Muscle of leg (tissue), 16 donors: ENCODE measurements at places on chromosomes 13 and 19.

DNA sequence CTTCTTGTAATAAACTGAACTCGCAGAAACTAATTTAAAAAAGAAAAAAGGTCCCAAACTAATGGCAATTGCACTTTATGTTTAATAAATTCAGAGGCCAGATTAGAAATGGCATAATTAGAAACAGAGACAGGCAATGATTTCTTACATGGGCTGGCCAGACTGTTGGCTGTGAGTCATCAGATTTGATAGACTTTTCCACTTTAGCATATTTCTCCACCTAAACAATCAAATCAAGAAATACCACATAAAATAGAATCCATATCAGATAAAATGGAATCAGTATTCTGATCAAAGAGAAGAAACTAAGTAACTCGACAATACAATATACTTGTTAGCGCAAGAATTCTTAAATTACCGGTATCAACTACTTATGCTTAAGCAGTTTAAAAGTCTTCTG lies 29.0 kb downstream of the EXOSC8 start:
- DNase-seq, result no peak

DNA sequence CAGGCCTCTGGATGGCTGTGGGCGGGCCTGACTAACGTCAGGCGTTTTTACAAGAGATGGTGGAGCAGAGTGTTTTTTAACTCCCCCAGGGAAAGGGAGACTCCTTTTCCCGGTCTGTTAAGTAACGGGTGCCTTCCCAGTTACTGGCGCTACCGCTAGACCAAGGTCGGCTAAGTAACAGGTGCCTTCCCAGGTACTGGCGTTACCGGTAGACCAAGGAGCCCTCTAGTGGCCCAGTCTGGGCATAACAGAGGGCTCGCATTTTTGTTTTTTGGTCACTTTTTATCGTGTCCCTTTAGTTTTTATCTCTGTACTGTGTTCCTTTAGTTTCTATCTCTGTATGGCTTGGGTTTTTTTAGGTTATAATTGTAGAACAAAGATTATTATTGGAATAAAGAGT lies 10.0 kb downstream of the ZNF383 start:
- DNase-seq, result peak; percentile 8

- DNase-seq, result no peak
Observed at GRCh38 chr13:80047406-80047805, 293.5 kb downstream of the SPRY2 start.

- peak; percentile 42 for DNase-seq
Observed at GRCh38 chr19:47310819-47311218, 1.2 kb downstream of the C5AR1 start.

- DNase-seq, result peak; percentile 46
Observed at GRCh38 chr13:80563439-80563838, 222.5 kb upstream of the SPRY2 start.

GRCh38 chr13:30576528-30576927 lies 41.2 kb upstream of the USPL1 start:
- peak; percentile 24 for DNase-seq

- DNase-seq, result no peak
Observed at GRCh38 chr19:54928299-54928698, 19.0 kb downstream of the NLRP7 start.

DNA sequence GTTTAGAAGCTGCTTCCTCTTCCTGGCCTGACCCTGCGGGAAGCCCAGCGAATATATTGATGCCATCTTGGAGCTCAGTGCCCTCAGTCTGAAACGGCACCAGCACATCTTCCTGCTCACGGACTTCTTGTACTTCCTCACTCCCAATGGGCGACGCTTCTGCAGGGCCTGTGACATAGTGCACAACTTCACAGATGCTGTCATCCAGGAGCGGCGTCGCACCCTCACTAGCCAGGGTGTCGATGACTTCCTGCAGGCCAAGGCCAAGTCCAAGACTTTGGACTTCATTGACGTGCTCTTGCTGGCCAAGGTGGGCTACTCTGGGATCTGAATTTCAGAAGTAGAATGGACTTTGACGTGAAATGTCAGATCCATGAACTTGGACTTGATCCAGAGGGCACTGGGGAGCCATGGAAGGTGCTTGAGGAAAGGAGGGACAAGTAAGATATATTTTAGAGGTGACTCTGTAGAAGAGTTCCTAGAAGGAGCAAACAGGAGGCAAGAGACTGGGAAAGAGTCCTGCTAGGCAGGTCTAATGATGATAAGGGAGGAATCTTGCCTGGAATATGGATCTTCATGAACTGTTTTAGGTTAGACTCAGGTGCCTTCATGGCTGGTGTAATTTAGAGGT lies 38.4 kb upstream of the CYP4F8 start:
- DNase-seq, result no peak

DNA sequence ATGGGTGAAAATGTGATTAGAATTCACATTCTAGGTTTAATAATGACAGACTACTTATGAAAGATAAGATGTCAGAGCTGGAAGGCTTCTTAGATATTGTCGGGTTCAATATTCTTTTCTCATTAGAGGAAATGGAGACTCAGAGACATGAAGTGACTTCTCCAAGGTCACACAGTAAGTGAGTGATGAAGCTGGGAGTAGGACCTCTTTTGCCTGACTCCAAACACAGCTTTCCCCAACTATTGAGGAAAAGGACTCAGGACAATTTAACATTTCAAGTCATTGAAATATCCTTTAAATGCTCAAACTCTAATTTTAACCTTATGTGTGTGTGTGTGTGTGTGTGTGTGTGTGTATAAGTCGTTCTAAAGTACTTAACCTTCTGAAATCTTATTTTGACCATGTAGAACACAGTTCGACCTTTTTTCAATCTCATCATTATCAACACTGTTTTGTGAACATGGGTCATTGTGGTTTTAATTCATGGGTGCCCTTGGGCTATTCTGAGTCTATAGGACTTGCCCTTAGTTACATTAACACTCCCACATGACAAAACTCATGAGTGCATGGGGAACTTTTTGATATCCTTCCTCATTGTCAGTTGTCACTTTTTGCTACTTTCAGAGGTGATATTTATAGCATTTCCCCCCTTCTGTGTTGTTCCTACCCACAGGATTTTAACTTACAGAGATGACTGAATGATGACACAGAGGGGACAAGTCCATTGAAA lies 53.0 kb downstream of the LRCH1 start:
- peak; percentile 64 for DNase-seq

DNA sequence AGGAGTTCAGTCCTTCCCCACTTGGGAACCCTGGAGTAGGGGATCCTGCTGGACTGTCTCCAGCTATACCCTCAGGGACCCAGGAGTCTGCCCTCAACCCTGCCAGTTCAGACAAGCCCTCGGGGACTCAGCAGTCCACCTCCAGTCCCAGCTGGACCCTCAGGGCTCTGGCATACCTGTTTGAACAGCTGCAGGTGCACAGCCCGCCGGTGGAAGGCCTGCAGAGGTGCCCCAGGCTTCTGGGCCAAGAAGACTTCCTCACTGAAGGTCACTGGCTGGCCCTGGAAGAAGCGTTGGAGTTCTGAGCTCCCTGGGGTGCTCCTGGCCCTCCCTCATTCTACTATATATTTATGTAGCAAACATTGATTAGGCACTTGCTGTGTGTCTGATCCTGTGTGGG lies 8.6 kb downstream of the CRB3 start:
- DNase-seq, result no peak

DNA sequence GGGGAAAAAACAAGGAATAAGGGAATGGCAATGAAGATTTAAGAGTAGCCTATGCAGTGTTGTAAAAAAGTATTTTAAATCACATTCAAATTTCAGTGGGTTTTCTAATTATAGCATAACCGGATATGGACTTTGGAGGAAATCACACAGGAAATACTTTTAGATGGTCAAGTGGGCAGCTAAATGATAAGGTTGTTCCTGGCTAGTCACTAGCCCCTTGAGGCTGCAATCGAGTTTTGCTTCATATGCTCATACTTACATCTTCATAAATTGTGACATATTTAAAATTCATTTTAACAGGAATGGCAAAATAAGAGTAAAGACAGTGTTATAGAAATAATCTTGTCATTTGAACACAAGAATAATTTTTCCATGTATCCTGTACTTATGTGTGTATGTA lies 88.9 kb downstream of the WDFY2 start:
- no peak for DNase-seq

DNA sequence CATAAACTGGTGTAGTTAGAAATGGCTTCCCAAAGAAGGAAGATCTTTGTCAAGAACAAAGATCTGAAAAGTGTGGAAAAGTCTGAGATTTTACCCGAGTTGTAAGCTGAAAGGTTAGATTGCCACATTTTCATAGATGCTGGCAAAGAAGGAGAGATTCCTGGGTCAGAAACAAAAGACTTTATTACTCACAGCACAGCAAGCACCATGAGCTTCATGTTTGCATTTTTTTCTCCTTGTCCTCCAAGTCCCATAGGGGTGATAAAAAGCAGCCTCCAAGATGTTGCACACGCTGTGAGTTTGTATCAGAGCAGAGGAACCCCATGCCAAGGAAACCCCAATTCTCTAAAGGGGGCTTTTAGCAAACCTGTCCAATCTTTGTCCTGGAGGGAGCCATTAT lies 29.3 kb downstream of the MZT1 start:
- DNase-seq, result no peak

DNA sequence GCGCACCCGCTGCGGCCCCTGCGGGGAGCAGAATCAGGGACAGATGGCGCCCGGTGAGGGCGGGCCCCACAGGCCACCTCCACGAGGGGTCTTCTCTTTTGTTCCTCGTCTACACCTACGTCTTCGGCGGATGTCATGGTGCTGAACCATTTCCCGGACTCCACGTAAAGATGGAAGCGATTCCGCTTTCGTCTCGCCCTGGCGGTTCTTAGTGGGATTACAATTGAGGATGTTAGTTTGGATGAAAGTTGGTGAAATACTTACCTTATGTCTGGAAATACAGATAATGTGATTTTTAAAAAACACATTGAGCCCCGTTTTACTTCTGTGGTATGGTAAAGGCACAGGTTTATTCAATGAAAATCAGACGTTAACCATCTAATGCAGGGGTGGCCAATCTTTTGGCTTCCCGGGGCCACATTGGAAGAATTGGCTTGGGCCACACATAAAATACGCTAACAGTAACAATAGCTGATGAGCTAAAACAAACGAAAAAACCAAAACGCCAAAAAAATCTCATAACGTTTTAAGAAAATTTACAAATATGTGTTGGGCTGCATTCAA lies 1.4 kb upstream of the ZMYM5 start:
- DNase-seq, result peak; percentile 92

- DNase-seq, result peak; percentile 43
Observed at GRCh38 chr19:9836021-9836420, 903 bp downstream of the PIN1 start.

- DNase-seq, result no peak
Observed at GRCh38 chr13:44374348-44374712, 706 bp downstream of the SERP2 start.

DNA sequence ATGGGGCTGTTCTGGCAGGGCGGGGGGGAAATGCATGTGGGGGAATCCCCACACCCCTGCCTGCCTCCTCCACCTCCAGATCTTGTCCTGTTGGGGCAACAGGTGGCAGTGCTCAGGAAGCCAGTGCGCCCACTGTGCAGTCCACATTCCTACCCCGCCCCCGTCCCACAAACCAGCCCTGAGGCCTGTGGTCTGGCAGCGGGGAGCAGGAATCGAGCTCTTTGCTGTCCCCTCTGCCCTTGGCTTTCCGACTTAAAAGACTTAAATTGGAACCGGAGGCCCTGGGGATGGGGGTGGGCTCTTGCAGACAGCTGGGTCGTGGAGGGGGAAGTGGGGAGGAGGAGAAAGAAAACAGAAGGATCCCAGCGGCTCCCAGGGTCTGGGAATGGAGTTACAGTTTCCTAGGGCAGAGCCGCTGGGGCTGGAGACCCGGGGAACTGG lies 4.3 kb downstream of the NANOS3 start:
- DNase-seq, result peak; percentile 59

DNA sequence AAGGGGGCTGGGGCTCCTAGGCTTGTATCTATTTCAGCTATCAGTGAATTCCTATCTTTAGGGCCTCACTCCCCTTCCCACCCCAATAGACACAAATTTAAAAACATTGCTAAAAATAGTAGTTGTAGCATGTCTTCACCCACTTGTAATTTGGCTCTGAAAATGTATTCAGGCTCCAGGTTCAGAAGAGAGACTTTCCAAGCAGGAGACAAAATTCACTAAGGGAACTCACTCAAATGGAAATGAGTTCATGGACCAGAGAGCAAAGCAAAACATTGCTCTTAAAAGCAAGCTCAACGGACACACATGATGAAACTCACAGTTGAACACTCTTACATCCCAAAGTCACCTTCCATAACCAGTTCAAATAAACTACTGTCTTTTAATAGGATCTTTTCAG lies 36.8 kb downstream of the PHF11 start:
- no peak for DNase-seq

DNA sequence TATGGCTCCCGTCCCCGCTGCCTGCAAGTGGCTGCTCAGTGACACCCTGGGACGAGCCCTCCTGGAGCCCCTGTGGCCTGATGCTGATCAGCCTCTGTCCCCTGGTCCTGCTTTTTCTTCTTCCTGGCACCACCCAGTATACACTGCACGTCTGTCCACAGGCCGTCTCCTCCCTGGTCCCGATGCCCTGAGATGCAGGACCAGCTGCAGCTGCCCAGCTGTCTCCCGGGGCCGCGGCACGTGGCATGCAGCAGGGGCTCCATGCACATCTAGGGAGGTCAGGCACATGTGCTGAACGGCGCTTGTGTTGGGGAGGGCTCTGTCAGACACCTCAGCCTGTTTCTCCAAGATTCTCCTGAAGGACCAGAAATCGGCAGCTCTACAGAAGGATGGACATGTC lies 30.2 kb downstream of the ZFR2 start:
- no peak for DNase-seq

DNA sequence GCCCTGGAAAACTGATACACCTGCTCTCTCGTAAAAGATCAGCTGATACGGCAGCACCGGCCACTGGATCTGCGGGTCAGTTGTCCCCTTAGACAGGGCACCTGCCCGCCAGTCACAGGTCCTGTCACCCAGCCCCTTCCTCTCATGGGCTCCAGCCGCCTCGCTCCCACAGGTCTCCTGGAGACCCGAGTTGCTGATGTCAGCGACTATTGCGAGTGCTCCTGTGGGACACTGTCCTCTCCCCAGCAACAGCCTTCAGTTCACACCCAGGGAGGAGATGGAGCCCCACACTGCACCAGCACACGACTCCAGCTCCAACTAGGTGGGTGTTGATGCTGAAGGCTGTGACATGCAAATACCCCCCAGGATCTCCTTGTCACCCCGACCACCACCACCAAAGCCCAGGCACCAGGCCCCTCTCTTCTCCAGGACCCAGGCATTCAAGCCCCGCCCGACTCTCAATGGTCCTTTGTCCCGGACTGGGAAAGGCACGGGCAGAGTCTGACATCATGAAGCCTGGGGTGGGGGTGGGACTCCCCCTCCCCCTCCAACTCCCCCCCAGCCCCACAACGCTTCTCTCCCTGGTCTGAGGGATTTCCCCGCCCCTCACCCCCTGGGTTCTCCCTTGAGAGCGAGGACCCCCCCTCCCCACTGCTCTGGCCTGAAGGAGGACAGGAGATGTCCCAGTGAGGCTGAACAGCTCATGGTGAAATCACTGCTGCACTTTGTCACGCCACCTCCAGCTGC lies 1.4 kb upstream of the MAG start:
- DNase-seq, result no peak
